Left ventricle myocardium inferior (tissue), 1 donor: ENCODE measurements at places on chromosomes 11 and 22.

- DNase-seq, result no peak
Observed at GRCh38 chr22:49586244-49586748, 241.4 kb downstream of the BRD1 start.

DNA sequence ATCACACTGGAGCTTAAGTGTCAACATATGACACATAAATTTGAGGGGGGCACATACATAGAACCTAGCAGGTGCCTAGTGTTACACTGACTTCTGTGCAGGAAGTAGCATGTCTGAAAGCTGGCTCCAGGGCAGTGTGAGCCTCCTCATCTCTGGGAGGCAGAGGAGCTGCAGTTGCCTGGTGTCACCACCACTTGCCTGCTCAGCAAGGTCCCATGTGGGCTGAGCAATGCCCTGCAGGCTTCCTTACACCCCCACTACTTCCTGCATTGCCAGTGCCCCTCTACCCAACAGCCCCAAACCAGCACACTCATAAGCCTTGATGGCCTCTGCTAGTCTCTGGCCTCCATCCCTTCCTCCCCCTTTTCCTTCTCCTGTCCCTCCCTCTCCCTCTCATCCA, 165.8 kb downstream of the BUD13 start:
- no peak for DNase-seq

DNA sequence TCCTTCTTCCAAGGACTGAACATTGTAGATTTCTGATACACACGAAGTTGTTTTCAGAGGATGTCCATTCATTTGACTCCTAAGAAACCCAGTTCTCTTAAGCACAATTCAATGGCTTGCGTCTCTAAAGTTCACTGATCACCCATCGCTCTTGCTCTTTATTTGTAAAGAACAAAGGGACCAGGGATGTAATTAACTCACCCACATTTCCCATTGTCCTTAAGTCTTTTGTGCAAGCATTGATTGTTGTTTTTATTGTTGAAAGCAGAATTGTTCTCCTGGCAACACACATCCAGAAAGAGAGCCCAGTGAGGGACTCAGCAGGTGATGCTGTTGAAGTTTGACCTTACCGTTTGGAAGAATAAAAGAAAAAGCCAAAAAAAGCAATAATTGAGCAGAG, 59.2 kb downstream of the SPON1 start:
- no peak for DNase-seq

- DNase-seq, result no peak
Observed at GRCh38 chr11:63869683-63870082, 30.8 kb downstream of the MARK2 start.

DNA sequence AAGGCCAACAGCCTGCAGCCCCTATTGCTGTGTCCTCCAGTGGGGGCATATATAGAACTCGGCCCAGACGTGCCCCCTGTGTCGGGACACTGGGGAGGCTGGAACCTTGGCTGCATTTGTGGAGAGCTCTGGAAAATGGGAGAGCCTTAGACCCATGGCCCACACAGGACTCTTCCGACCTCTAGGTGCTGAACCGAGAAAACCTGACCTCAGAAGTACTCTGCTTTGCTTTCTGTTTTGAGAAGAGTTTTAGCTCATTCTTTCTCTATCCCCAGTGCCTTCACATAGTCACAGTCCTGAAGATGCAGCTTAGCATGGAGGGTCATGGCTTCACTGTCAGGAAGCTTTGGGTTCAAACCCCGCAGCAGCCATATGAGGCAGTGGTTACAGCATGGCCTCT, 271.8 kb upstream of the B3GAT1 start:
- no peak for DNase-seq

- no peak for DNase-seq
Observed at GRCh38 chr11:94806014-94806413, 37.9 kb downstream of the AMOTL1 start.

DNA sequence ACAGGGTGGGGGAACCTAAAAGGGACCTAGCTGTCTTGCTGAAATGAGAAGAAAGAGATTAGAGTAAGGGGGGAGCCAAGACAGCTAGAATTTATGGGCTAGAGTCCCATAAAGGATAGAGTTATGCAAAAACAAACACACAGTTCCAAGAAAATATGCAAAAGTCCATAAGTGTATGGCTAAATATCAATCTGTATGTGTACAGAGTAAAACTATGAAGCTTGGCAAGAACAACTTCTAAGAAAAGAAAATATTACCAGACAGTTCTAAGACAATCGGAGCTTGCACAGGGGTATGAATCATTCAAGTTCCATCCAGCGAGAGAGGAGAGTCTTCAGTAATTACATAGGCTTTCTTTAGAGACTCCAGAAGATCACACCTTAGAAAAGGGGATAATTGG, 41.8 kb downstream of the GDPD4 start:
- no peak for DNase-seq

GRCh38 chr22:40635043-40635939, 1.2 kb downstream of the MRTFA start:
- DNase-seq, result peak; percentile 63

DNA sequence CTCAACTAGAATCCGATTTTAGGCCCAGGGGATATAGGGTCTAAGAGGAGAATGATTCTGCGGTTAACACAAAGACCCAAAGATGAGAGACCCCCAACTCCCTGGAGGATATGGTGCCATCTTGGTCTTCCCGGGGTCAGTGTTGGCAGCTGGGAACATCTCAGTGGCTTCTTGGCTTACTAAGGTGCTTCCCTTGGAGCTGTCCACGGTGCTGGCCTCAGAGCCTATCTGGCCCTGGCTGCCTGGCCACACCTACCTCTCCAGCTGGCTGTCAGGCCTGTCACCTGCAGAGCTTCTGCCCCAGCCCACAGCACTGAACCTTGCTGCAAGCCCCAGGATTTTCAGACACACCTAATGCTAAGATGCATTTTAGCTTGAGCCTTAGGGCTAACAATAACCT, 70.7 kb upstream of the THY1 start:
- no peak for DNase-seq

DNA sequence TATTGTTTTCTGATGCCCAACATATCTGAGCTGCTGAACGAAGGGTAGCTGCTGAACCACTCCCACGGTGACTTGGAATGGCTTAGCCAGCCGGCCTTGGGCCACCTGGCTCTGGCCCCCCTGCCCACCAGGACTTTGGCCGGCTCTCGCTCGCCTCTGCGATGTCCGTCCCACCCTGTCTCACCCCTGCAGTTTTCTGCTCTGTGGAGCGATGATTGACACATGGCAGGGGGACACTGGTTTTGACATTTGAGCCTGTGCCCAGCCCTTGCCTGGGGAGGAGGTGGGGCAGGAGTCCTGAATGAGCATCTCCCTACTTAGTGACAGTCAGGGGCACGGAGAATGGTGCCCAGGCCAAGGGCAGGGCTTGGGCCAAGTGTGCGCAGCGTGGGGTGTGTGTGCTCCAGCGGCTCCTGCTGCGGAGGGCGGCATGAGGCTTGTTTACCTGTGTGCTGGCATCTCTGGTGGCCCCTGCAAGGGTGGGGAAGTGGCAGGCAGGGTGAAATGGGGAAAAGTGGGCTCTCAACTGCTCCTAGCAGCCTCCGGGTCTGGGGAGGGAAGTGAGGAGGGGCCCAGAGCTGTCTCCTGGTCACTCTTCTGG, 15.7 kb upstream of the CDKN1C start:
- no peak for DNase-seq

DNA sequence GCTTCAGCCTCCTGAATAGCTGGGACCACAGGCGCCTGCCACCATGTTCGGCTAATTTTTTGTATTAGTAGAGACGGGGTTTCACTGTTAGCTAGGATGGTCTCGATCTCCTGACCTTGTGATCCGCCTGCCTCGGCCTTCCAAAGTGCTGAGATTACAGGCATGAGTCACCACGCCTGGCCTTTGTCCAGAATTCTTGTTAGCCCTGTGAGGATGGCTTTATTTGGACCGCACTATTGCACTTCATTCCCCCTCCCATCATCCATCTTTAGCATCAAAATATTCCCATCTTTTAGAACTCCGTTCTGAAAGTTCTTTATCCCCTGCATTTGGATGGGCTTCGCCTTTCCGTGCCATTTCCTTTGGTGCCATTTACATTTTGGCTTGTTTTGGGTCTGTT, 2.6 kb downstream of the SAMM50 start:
- no peak for DNase-seq

GRCh38 chr22:33691057-33691630, 229.1 kb downstream of the LARGE1 start:
- no peak for DNase-seq

DNA sequence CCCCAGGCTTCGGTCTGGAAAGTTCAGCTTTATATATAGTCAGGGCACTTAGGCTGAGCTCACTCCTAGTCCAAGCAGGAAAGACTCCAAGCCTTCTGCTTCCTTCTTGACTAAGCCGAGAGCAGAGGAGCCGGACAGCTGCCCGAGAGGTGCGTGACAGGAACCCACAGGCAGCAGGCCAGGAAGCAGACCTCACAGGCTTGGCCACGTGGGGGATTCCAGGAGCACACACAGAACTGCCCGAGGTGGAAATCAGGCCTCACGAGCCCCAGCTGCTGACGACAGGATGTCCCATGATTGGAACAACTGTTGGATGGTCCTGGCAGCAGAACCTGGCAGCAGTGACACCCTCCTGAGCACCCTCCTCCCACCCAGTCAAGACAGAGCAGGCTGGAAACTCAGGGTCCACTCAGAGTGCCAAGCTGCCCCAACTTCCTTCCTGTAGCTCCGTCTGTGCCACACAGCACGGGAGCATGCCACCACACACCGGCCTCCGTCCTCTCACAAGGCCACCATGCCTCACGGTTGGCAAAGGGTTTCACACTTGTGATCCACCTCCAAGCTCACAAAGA, 5.4 kb downstream of the PLA2G6 start:
- DNase-seq, result peak; percentile 86

DNA sequence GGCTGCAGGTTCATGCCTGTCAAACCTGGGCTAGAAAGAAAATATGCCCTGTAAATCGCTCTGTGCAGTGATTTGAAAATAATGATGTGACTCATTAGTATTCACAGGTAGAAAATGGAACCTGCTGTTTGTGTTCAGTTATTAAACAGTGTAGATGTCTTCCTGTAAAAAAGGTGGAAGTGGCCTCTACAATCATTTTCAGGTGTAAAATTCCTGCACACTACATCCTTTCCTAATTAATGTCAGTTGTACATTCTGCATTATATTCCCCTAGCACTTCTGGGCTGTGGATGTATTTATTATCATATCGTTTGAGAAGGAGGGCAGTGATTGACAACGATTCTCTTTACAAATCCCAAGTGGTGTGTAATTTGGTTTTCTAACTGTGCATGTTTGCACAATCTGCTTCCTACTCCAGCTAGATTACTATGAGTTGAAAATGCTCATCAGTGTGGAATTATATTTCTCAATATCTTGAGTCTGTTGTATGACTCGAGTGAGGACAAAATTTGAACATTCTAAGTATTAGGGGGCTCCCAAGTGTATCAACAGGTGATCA, 454.0 kb upstream of the DDI1 start:
- DNase-seq, result no peak

DNA sequence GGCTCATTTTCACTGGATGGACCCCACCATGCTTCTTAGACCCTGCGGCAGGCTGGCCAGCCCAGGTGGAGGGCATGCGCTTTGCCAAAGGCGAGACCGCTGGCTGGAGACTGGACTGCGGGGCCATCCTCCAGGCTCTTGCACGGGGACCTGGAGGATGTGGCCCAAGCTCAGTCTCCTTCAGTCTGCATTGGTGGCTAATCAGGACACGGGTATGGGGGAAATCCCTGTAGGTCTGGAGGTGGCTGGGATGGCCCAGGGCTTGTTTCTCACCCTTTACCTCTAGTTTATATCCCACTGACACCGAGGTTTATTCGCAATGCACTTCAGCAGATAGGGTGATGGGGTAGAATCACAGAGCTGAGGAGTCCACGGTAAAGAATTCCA, 45.0 kb downstream of the BCR start:
- no peak for DNase-seq

DNA sequence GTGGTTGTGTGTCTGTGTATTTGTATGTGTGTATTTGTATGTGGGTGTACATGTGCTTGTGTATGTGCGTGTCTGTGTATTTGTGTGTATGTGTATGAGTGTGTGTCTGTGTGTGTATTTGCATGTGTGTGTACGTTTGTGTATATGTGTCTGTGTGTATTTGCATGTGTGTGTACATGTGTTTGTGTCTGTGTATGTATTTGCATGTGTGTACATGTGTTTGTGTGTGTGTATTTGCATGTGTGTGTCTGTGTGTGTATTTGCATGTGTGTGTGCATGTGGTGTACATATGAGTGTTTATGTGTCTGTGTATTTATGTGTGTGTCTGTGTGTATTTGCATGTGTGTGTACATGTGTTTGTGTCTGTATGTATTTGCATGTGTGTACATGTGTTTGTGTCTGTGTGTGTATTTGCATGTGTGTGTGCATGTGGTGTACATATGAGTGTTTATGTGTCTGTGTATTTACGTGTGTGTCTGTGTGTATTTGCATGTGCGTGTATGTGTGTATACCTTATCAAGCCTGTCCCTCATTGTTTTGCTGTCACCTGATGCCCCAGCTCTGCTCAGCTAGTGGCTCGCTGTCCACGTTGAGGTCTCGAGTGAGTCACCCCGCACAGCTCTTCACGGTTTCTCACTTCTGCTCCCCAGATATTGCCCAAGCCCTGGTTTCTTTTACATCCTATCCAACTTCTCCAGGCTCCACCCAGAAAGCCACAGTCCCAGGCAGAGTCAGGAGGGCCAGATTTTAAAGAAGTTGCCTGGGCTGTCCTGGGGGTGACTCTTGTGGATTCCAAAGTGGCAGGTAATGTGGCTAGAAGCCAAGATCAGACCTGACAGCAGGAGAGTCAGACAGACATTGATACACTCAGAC, 15.2 kb downstream of the MB start:
- DNase-seq, result no peak

DNA sequence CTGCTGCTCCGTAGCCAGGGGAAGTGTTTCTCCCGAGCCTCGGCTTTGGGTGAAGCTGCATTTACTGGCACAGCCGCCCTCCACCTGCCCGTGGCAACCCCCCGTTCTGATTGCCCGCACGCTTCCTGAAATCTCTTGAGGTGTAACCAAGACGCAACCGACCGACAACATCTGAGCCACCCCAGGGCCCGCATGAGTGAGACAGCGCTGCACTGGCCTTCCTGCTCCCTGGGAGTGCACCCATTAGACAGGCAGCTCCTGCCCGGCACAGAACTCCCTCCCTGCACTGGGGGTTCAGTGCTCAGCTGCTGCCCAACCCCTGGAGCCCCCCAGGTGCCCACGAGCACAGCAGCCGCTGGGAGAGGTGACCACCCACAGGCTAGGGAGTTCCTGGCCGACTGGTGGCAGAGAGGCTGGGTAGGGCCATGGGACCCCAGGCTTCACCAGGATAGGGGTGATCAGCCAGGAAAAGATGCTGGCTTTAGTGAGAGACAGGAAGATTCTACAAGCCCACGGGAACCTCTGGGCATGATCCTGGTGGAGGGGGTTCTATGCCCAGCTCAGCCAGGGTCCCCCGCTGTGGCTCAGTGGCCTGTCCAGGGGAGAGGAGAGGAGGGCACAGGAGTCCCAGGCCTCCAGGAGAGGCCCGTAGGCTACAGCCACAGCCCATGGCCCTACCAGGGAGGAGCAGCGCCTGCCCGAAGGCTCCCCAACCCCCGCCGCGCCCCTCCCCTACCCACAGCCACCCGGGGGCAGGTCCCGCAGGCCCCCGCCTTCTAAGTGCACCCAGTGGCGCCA, 14.6 kb downstream of the PLXNB2 start:
- no peak for DNase-seq

- peak; percentile 81 for DNase-seq
Observed at GRCh38 chr11:85682330-85683305, 3.4 kb downstream of the CCDC89 start.
